ENCODE measurements at places on chromosomes 3 and 15.

GRCh38 chr15:84982301-84982920 is 755 bp downstream of the PDE8A start:
- no peak for DNase-seq

GRCh38 chr3:66048051-66048395 is 9.3 kb upstream of the MAGI1 start:
- no peak for DNase-seq

- no peak for DNase-seq
Observed at GRCh38 chr3:168212664-168213285, 117.1 kb upstream of the GOLIM4 start.

GRCh38 chr15:74776821-74777768 is 4.8 kb upstream of the CSK start:
- DNase-seq = no peak

DNA sequence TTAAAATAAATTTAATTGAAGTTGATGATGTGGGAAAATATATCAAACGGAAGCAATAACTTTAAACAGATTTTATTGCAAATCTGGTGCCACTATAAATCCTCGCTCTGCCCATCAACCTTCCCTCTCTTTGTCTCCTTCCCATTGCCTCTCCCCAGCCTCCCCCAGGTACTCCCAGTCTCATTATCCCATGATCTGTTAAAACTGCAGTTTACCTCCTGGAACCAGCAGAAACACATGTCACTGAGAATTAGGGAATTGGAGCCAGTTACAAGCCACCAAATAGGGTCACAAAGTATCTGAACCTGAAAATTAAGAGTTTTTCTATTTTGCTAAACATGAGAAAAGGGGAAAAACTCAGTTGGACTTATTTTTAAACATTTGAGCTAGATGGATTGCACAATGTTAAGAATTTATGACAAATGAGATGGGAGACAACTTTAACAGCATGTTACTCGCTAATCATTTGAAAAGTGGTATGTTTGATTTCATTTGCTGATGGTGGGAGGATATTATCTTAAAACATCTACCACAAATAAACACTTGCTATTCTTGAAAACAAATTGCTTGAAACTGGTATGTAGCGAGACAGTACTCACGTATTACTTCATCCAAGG is 2.4 kb downstream of the PLCH1 start:
- no peak for DNase-seq

GRCh38 chr3:23864931-23865330 is 51.9 kb downstream of the NKIRAS1 start:
- DNase-seq = no peak

- no peak for DNase-seq
Observed at GRCh38 chr3:33334364-33334763, 57.1 kb downstream of the FBXL2 start.

DNA sequence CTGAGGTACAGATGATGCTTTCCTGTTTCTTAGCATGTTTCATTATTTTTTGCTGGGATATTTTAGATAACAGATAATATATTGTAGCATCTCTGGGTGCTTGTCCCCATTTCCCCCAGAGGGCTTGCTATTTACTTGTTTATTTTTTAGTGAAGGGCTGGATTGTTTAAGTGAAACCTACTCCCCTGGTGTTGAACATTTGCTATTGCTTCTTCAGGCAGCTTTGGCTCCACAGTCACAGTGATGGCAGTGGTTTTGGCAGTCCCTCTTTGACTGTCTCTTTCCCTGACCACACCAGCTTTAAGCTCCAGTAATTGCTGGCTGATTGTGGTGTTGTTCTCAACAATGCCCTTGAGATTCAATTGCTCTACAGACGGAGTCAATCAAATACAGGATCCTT is 128.9 kb downstream of the KLF13 start:
- no peak for DNase-seq

- peak; percentile 68 for DNase-seq
Observed at GRCh38 chr3:188890572-188891270, 281.1 kb upstream of the TPRG1 start.

DNA sequence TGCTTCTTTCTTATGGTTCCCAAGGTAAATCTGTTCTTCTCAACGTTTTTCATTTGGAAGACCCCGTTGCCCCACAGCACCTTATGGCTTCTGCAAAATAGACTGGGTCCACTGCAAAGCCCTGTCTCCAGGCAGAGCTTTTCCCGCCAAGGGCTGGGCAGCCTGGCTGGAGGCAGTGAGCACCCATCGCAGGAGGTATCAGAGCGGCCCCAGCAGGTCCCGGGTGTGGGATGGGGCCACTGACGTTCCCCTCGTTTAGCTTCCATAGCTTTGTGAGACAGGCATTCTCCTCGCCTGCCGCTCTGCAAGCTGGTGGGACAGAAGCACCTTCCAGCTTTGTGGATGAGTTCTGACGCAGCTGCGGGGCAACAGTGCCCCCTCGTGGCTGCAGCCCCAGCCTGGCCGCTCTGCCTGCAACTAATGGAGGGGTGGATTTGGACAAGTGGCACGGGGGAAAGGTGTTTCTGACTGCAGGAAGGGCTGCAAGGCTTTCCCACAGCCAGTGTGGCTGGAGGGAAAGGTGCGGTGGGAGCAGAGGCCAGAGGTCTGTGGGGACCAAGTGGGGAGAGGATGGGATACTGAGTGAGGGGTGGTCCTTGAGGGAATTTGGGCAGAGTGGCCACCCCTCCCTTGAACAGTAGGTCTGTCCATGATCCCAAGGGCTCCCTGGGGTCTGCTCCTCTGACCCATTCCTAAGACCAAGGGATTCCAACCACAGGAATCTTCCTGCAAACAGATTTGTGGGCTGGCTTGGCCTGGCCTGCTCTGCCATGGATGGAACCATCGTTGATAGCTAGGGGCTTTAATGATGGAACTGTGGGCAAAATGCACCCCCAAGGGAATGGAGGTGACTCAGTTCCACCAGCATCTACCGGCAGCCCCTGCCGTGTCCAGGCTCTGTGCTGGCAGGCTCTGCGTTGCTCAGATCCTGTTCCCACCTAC is 99.4 kb downstream of the FBLN2 start:
- peak; percentile 47 for DNase-seq

DNA sequence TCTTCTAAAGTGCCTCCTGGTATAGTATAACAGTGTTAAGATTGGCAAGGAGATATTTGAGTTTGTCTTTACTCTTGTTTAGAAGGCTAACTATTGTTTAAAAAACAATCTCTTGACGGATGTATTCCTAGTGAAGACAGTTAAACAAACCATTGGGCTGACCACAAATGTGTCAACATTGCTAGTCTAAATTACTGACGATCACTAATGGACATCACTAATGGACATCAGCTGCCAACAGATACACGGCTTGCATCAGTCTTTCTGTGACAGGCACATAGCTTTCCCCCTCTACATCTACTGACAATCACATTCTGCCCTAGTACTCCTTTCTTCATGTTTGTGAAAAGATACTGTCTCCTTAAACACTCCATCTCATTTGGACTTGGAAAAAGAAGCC is 57.1 kb upstream of the ETV5 start:
- DNase-seq = no peak

GRCh38 chr15:77617476-77618230 is 15.1 kb downstream of the LINGO1 start:
- no peak for DNase-seq

DNA sequence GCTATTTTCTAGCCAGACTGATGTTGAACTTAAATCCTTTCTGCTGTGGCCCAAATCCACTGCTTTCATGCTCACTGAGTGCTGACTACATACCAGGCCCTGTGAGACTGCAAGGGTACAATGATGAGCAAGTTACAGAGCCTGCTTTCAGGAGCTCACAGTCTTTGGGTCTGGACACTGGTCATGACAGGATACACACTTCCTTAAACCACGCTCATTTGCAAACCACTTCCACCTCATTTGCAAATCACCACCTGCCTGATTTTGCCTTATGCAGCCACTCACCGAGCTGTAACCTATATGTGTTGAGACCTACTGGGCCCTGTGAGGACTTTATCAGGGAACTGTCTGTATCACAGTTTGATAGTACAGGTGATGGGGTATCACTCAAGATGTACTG is 50.2 kb upstream of the LRRC58 start:
- no peak for DNase-seq

GRCh38 chr3:111761309-111761795 is 97.7 kb upstream of the PHLDB2 start:
- peak; percentile 79 for DNase-seq

- no peak for DNase-seq
Observed at GRCh38 chr3:146449613-146450012, 19.7 kb downstream of the PLSCR2 start.

DNA sequence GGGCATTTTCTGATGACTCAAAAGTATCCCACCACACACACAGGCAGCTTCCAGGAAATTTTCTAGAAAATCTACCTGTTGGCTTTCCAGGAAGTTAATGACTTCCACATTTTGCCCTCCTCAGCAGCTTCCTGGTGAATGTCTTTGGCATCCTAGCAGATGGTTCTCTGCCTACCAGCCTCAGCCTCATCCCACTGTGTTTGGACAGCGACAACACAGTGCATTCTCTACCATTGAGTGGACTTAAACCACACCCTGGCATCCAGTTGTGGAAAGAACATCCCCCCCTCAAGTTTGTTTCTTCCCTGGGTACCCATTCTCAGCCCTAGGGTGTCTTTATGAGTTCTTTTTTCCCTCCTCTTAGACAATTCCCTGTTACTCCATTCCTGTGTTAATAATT is 50.8 kb upstream of the GADL1 start:
- no peak for DNase-seq

DNA sequence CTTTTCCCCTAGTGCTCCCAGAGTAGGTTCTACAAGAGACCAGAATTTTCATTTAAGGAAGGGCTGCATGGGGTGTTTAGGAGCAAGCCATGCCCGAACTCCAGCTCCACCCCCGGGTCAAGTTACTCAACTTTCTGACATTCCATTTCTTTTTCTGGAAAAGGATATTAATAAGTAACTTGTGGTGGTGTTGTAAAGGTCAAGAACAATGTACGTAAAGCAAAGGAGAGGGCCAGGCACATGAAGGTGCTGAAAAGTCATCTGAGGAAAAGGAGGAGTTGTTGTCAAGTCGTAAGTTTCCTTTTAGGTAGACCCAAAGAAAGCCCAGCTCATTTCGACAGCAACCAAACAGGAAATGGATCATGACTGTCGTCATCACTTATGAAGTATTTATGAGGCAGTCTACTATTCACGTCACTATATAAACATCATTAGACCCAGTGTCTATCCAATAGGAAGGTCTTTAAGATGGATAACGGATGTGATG is 319.6 kb upstream of the IL12A start:
- no peak for DNase-seq

DNA sequence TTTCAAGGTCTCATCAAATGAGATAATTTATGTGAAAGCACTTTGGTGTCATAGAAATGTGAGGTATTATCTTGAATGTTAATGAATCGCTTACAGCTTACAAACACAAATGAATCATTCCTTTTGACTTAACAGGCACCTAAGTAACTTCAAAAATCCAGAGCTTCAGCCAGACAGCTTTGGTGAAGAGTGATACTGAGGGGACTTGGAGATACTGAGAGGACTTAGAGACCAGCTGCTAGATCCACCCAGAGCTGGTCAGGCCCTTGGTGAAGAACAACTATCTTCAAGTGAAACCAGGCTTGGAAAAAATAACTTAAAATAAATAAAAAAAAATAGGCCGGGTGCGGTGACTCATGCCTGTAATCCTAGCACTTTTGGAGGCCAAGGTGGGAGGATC is 16.2 kb upstream of the ZFYVE19 start:
- no peak for DNase-seq

DNA sequence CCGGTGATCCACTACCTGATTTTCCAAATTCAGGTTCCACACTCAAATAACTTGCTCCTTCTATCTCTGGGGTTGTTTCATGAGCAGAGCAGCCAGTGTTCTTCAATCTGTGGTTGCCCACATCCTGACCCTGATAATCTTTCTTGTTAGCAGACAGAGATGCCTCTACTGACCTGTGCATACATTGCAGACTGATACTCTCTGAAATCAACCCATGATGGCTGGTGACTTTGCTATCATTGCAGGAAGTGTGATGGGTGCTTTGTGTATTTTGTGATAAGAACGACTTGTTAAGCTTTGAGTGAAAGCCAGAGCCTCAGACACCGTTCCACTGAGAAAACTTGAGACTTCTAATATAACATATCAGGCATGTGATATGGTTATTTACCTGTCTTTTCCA is 39.9 kb downstream of the GATM start:
- DNase-seq = no peak

DNA sequence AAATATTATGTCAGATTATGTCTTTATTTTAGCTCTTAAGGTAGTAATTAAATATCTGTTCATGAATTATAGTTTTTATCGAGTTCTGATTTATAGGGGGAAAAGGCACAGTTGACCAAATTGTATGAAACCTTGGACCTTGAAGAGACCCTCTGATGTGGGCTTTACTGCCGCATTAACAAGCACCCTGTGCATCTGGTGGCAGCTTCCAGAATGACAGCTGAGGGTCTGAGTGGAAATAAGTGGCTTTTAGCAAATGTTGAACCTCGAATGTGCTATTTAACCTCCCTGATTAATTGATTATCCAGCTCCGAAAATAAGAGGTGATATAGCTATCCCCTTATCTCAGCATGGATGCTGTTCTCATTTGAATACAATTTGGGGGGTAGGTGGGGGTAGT is 87.0 kb downstream of the TMEM108 start:
- DNase-seq = no peak

- DNase-seq = no peak
Observed at GRCh38 chr3:41989518-41989917, 27.6 kb upstream of the ULK4 start.

DNA sequence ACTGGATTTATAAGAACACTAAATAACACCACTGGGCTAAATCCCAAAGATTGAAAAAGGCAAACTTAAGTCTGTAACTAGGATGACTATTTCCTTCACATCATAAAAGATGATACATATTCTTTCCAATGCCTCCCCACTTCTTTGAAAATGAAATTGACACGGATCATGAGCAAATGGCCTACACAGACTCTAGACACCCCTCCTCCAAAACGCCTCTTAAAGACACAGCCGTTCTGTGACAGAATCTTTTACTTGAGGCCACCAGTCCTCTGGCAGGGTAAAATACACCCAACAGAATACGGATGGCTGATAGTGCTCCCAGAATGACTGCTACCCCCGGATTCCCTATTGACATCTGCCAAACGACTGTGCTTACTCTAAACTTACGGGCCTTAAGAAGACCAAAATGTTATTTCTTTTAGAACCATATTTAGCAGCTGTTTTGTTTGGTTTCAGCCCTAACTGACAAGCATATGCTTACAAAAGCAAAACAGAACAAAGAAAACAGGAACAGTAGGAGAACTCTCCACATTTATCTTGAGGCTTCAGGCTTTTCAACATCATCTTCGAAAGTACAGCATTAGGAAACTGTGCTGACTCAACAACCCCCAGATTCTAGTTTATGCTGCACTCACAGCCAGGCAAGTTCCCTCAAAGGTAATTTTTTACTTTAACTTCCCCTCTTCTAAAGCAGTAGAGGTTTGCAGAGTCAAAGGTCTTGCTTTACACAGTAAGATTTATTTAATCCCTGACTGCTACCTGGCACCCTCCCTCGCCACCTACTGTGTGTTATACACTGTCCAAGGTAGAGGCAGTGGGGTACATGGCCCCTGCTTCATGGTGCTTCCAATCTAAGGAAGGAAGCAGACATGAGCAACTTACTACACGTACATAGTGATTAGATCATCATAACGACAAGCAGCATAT is 84.3 kb downstream of the TNIK start:
- no peak for DNase-seq

GRCh38 chr3:78690766-78691165 is 1077.0 kb downstream of the ROBO1 start:
- no peak for DNase-seq

- no peak for DNase-seq
Observed at GRCh38 chr3:166877971-166878370, 502.1 kb downstream of the ZBBX start.
